Left lobe of liver (tissue), 2 donors: ENCODE measurements at places on chromosomes 1 and 21. TPM values are rescaled to one million over a fixed set of nuclear protein-coding genes. Genes with fewer than 3 reads are reported as not detected.
A peak's percentile ranks its signal among the peaks of the same experiment; 100 is the strongest.

Gene LAMC2
- total RNA-seq = 0.30 TPM

Gene DSCAM
- 0.10 TPM for total RNA-seq

DNA sequence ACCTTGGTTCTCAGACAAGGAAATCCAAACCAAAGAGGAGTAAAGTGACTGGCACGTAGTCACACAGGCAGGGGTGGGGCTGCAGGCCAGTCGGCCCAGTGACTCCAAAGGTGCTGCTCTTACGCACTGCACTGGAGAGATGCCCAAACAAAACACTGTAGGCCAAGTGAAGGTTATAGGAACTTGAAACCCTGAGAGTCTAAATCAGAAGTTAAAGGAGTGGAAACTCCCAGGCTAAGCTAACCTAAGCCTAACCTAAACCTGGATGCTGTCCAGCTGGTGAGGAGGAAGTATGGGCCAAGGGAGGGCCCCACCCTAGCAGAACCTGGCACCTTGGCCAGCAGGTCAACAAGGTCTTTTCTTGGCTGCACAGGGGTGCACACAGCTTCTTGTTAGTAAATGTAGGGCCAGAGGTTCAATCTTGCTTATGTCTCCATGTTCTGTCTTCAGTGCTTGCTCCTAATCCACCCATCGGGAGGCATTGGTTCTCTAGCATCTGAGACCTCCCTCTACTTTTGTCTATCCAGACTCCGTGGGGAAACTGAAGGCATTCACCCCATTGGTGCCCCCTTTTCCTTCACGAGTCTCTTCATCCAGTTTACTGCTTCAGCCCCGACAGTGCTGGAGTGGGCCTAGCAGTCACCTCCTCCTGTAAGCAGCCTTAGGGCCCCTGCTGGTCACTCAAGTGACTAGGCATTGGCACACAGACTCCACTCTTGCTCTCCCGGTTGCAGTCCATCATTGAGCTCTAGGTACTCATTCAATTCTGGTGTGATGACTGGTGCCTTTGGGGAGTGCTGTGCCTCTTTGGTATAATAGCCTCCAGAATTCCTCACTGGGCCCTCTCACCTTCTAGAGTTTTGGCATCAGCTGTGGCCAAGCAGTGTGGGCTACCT lies 12.9 kb upstream of the TMEM125 start:
- peak; percentile 81 for DNase-seq

GRCh38 chr1:3911981-3912808 lies 12.1 kb upstream of the C1orf174 start:
- no peak for DNase-seq

GRCh38 chr1:232474826-232475225 lies 155.1 kb downstream of the SIPA1L2 start:
- DNase-seq = no peak

- DNase-seq = no peak
Observed at GRCh38 chr1:229059671-229060539, 211.0 kb upstream of the RAB4A start.
